Stimulated activated CD8-positive, alpha-beta memory T cell treated with anti-CD3 and anti-CD28 coated beads, Interleukin-15, amount 100 ng/mL, for 4 hours (primary cell): ENCODE measurements at places on chromosomes 4 and X.

- DNase-seq, result no peak
Measured at GRCh38 chrX:24392709-24393108, 32.3 kb downstream of the SUPT20HL1 start.

DNA sequence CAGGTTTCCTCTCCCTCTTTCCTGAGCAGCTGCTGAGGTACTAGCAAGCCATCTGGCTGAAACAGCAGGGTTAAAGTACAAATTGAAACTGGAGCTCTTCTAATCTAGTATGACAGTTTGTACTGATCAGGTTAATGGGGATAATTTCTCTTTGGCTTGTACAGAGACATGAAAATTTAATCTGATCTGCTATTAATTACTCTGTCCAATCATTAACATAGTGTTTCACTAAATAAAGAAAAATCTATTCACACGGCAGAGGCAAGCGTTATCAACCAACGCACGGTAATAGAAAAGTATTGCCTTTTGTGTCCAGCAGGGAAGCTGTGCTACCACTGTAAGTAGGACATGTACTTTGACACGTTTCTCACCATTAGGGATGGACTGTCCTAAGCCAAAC is 71.1 kb downstream of the IGSF1 start:
- DNase-seq, result no peak

- DNase-seq, result no peak
Measured at GRCh38 chrX:136162827-136163570, 15.7 kb downstream of the FHL1 start.

DNA sequence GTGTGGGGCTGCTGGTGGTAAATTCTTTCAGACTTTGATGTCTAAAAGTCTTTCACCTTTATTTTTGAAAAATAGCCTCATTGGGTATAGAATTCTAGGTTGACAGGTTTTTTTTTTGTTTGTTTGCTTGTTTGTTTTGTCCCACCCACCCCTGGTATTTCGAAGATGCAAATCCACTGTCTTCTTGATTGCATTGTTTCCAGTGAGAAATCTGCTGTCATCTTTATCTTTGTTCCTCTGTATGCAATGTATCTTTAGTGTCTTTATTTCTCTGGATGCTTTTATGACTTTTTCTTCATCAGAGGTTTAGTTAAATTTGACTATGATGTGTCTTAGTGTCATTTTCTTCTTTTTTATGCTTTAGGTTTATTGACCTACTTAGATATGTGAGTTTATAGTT is 21.3 kb upstream of the HCCS start:
- DNase-seq, result no peak

DNA sequence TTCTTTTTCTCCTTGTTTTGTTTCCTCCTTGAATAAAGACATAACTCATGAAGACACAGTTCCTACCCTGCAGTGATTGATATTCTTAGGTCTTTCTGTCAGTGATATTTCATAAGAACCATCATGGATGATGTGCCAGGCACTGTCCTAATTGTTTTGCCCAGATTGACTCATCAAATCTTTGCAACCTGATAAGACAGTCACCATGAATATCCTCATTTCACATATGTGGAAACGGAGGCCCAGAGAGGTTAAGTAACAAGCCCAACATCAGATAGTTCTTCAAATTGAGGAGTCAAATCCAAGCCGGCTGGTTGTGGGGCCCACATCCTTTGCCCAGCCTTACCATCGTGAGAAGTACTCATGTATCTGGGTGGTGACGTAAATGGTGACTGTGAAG is 69.9 kb downstream of the SEL1L3 start:
- DNase-seq, result no peak

DNA sequence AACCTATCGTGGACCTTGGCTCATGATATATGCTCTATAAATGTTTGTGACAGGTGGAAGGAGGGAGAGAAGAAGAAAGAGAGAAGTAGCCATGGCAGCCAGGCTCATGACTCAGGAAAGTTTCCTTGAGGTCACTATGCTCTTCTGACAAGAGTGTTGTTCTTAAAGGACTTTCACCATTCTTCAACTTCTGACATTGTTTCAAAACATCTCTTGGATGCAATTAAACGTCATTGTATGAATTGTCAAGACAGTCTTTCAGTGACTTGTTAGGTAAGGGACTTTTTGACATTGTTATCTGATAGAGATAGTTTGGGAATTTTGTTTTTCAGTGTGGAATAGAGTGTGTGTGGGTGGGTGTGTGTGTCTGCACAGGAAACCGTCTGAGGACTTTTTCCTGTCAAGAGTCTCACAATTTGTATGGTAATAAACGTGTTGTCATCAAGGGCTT is 617.0 kb downstream of the MID1IP1 start:
- no peak for DNase-seq

DNA sequence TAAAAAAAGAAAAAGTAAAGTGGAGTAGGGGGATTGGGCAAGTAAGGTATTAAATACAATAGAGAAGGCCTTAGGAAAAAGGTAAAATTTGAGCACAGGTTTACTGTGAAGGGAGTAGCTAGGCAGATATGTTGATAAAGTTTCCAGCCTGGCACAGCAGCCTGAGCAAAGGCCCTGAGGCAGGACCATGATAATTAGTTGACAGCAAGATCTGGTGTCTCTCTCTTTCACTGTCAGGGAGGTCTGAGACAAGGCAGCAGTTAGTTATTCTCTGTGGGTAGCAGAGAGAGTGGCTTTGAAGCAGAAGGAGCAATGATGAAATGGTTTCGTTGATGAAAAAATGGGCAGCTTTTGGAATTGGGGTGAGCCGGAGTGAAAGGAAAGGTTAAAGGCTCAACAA is 119.5 kb downstream of the KDR start:
- no peak for DNase-seq

DNA sequence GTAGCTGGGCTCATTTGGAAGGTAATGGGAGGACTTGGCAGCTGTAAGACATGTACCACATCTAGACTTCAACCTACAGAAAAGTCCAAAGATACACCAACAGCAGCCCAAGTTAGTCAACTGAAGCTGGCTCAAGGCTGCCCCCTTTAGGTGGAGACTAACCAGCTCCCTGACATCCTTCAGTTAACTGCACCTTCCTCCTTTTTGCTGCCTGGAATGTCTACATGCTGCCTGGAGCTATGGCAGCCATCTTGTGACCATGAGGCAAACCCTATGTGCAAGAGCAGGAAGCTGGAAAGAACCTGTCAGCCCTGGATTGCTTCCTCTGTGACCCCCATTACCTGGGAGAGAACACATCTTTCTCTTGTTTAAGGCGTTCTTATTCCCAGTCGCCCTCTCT is 25.8 kb downstream of the ARSD start:
- no peak for DNase-seq
